ENCODE measurements at places on chromosomes 7 and 10.
A peak's percentile ranks its signal among the peaks of the same experiment; 100 is the strongest.

DNA sequence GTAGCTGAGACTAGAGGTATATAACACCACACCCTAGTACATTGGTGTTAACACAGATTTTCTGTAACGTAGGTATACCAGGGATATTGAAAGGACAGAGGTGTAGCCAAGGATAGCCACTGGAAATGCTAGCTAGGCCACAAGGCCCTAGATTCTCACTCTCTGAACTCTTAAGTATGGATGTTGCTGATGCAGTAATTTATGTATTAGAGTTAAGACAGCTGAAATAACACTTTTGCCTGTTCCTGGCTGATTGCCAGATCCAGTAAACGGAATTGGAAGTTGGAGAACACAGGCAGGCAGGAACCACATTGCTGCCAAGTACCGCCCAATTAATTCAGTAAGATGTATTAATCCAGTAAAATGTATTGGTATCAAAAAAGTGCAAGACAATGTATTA is 1.8 kb downstream of the CALU start:
- peak; percentile 19 for DNase-seq

- peak; percentile 85 for DNase-seq
Measured at GRCh38 chr7:55515569-55516279, 56.6 kb downstream of the VOPP1 start.

DNA sequence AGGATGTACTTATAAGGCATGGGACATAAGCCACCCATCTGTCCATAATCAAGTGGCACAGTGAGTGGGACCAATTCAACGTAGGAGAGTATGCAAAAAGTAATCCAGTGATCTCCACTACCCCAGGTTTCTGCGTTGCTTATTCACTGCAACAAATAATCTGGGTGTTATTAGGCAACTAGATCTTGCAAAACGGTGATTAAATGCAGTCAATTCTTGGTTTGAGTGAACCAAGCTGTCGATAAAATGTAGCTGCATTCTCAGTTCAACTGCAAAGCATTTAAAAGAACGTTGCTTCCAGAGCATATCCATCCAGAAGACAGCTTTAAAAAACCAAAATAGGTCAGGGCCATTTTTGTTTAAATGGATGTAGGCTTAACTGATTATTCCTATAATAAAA is 5.0 kb downstream of the LSMEM1 start:
- DNase-seq, result no peak

DNA sequence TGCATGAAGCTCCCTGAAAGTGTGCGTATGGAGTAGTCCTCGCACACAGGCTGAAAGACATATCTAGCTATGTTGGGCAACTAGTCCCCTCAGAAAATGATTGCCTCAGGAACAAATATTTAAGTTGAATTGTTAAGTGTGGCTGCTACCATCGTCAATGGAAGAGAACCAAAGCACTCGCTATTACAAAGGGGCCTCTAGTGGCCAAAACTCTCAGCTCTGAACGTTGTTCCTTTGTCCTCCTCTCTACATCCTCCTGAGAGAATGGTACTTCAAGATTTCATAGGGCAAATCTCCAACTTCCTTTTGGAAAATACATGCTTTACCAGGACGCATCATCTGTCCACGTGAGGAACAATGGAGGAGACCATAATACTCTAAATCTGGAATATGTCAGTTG is 209.9 kb downstream of the NRG3 start:
- no peak for DNase-seq

DNA sequence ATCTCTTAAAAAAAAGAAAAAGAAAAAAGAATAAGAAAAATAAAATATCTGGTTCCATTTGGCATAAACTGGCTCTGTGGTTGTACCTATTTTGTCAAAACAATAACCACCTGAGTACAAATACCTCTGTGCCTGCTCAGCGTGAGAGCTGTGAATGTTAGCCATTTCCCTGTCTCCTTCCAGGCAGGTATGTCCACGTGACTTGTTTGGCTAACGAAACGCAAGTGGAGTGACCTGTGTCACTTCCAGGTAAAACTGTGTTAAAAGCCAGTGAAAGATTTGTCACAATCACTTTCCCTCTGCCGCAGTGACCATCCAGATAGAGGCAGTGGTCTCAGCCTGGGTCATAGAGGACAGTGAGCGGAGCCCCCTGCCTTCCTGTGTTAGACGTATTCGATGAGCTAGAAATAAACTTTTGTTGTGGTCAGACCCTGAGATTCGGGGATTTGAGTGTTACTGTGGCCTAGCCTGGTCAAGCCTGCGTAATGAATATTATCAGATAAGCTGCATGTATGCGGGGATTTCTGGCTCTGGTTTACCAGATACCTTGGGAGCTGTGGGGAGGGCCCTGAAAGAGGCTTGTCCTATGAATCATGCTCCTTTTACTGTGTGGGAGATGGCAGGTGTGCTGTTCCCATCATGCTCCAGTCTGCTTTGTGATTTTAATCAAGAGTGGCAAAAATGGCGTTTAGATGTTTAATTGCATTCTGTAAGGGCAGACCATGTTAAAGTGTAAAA is 3.8 kb downstream of the PTER start:
- no peak for DNase-seq

DNA sequence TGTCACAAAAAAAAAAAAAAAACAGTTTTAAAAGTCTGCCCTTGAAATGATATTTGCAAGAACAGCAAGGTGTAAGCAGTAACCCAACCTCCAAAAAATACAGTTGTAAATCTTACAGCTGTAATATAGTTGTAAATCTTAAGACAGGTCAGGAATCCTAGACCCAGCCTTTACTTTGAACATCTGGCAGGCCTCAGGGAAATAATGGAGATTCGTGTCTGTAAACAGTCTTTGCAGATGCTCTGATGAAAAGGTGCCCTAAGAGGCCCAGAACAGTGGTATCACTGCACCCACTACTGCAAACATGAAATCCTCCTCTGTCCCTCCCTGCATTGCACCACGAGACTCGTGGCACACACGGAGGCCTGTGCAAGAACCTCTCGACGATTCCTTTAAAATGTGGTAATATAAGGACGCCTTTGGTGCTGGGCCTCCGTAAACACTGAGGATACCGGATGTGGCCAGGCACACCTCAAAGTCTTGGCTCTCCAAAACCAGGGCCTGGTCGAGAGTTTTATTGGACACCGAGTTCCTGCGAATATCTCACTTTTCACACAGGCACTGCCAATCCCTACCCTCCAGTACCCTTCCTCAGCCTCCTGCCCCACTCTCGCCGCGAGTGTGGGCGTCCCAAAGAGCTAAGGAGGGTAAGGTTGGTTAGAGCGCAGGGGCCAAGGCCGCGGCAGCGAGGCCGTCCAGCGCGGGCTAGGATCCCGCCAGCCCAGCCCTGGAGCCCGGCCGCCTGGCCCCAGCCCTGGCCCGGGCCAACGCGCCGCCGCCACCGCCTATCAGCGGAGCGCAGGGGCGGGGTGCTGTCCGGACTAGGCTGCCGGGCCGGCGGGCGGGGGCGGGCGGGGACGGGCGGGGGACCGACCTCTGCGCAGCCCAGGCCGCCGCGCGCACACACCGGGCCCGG is at the start of gene REEP3:
Gene REEP3 (plus strand): TSS at position 902 of the 916 bp plus-strand sequence. CDS start 145 bp downstream, outside the sequence.
- peak; percentile 64 for DNase-seq

DNA sequence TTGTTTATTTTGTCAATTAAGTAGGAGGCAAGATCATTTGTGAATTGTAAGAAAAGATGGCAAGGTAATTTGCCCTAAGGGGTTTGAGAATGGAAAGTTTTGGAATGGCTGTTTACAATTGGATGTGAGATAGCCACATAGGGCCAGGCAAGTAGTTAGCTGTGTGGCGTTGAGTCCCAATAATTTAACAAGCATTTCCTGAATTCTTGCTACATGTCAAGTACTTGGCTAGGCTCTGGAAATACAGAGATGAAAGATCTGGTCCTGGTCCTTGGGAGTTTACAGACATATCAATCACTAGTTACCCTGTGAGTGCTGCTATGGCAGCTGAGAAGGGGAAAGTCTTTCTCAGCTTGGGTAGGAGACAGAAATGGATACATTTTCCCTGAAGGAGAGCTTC is 401.6 kb downstream of the SUGCT start:
- DNase-seq, result no peak

- no peak for DNase-seq
Measured at GRCh38 chr10:74120911-74121310, 29.7 kb downstream of the AP3M1 start.

GRCh38 chr10:125153703-125154490 is 6.5 kb downstream of the CTBP2 start:
- no peak for DNase-seq

- DNase-seq, result no peak
Measured at GRCh38 chr7:24378871-24379616, 95.1 kb downstream of the NPY start.

- peak; percentile 79 for DNase-seq
Measured at GRCh38 chr7:119270045-119270464, 1002.9 kb upstream of the KCND2 start.

DNA sequence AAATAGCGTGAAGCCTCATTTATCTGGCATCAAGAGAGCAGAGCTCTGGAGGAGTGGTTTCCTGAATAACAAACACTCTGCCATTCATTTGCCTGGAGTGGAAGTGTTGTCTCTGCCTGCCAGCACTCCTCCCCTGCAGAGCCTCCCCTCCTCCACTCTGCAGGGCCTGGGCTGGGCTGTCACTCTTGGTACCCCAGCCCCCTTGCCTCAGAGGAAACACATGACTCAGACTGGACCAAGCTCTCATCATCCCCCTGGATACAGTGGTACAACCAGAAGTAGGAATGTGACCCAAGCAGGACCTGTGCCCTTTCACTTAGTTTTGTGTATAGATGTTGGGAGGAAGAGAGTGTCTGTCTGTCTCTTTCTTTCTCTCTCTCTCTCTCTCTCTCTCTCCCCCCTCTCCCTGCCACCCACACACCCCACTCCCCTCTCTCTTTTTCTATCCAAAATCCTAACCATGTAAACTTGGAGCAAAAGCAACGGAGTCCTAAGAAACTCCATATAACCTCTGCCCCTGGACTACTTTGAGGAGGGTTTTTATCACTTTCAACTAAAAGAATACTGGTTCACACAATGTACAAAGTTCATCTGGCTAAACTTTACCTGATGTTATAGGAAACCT is 43.9 kb downstream of the DOCK4 start:
- DNase-seq, result no peak

DNA sequence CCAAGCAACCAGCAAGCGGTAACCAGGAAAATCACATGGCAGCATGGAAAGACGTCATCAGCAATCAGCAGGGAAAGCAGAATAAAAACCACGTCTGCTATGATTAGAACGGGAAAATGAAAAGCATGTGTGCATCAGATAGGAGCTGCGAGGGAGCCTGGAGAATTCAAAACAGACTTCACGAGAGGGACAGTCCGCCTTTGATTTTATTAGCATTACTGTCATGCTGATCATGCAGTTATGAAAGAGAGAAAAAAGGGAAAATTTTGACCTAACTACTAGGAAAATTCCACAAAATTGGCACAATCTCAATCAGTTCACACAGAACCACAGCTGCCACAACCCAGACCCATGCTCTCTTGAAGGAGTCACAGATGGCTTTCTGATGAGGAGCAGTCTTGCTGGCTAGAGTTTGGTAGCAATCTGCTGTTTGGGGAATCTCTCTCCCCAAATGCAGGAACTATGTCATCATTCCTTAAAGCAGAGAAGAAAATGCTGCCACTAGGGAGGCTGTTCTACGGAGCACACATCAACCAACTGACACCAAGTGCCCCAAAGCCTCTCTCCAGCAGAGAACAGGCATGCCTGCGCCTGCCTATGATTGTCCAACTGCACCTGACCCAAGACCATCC is 295.9 kb downstream of the TNS3 start:
- no peak for DNase-seq

DNA sequence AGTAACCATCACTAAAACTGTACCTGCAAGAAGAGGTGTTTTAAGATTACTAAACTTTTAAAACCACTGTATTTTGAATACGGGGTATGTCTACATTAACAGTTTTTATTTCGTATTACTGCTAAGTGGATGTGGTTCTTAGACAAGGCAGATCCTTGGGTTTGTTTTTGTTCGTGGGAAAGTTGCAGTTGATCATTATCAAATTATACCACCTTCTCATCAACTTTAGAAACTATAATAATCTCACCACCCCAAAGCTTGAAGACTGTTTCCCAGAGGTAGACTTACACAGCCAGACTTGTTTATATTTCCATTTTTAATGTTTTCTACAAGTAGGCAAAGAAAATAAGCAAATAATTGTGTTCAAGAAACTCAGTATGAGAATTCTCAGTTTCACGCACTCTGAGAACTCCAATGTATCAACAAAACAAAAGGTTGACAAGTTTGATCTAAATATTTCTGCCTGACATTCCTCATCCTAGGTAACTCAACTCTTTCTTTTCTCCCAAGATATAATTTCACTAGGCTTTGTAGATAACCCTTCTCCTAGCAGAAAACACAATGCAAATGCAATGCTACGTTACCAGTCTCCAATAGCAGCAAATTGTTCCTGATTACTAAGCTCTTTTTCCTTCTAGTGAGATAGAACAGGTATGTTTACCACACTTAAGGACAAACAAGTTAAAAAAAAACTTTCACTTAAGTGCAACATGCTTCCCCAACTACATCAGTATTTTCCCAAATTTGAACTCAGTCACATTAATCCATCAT is 36.0 kb downstream of the IGF2BP3 start:
- DNase-seq, result no peak

DNA sequence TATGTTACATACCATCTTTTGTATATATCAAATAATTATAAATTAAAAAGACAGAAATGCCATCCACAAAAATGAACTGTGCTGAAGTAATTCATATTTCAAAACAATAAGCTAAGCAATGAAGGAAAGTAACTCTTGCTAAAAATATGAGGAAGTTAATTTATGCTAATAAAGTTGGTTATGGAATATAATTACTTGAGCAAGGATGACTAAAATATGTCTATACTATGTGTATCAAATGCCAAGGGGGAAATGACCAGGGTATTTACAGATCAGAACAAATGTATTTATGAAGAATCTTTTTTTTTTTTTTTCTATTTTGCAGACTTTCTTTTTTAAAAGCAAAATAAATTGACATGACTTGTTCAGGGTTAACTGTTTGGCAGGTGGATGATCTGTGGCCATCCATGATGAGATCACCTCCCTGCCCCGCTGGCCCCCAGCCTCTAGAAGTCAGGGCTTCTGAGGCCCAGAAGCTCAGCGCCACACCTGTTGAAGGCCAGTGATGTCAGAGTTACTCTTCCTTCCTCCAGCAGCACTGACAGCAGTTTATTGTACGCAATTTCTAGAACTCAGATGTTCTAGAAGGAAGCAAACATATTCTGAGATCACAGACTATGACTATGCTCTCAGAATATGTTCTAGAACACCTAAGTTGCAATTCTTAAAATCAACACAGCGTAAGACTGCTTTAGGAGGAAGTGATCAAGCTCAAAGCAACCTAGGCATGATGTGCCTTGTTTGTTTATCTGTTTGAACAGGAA is 196.1 kb upstream of the KLF14 start:
- DNase-seq, result no peak

GRCh38 chr7:120961638-120962173 is 11.1 kb downstream of the ING3 start:
- DNase-seq, result no peak

DNA sequence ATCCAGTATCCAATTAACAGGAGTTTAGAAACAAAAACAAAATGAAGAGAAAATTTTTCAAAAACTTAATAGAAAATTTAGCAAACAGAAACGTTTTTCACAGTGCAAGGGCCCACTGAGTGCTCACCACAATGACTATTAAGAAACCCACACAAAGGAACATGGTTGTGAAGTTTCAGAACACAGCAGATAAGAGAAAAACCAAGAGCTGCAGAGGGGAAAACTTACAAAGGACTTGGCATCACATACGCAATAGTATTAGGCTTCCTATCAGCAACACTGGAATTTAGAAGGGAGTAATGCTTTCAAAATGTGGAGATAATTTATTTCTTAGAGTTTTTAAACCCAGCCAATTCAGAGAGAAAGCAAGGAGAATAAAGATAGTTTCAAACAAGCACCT is 1.7 kb upstream of the C7orf25 start:
- no peak for DNase-seq
